GM04504 (cell line): ENCODE measurements at places on chromosomes 11 and 22.
A peak's percentile ranks its signal among the peaks of the same experiment; 100 is the strongest.

GRCh38 chr11:34104680-34105078, 750 bp upstream of the NAT10 start:
- DNase-seq = no peak

- DNase-seq = no peak
Measured at GRCh38 chr11:610146-610801, 5.5 kb downstream of the IRF7 start.

- DNase-seq = no peak
Measured at GRCh38 chr11:3200388-3201111, 18.1 kb downstream of the MRGPRG start.

- DNase-seq = no peak
Measured at GRCh38 chr11:75524665-75525432, 892 bp downstream of the GDPD5 start.

GRCh38 chr11:67632982-67633755, 3.4 kb upstream of the NUDT8 start:
- no peak for DNase-seq

GRCh38 chr11:128575961-128576350, 11.4 kb downstream of the ETS1 start:
- DNase-seq = no peak

- peak; percentile 38 for DNase-seq
Measured at GRCh38 chr22:40414311-40414710, 43.9 kb downstream of the SGSM3 start.

- DNase-seq = no peak
Measured at GRCh38 chr11:76889411-76889975, 28.8 kb downstream of the ACER3 start.

- no peak for DNase-seq
Measured at GRCh38 chr11:127039591-127039990, 39.0 kb upstream of the KIRREL3 start.

DNA sequence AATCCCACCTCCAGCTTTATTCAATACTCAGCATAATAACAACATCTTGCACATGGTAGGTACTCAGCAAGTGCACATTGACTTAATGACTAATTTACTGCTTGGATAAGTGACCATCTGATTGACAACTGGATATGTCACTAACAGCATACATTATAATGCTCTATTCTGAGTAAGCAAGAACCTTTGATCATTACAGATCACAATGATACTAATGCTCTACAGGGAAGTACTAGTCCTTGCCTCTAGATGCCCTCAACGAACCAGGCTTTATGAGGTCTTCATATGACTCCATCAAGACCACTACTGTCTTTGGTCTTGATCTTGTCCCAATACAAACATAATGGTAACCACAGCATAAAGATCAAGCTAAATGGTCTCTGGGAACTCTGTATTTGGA, 167.6 kb upstream of the MTMR2 start:
- DNase-seq = no peak
